ENCODE measurements at places on chromosomes 3 and 15.

GRCh38 chr3:189586941-189587663 lies 44.1 kb upstream of the TP63 start:
- H3K4me3 ChIP-seq: no peak overlapping the region
- no peak overlapping the region for H3K27ac ChIP-seq
- H3K4me1 ChIP-seq: no peaks in the 10 kb centered on the region
- DNase-seq: no peak
- no peaks in the 10 kb centered on the region for H3K36me3 ChIP-seq

GRCh38 chr3:39125841-39126500 lies 18.5 kb downstream of the TTC21A start:
- peaks cover 5% of the 10 kb centered on the region for H3K4me1 ChIP-seq
- no peaks in the 10 kb centered on the region for H3K27me3 ChIP-seq

DNA sequence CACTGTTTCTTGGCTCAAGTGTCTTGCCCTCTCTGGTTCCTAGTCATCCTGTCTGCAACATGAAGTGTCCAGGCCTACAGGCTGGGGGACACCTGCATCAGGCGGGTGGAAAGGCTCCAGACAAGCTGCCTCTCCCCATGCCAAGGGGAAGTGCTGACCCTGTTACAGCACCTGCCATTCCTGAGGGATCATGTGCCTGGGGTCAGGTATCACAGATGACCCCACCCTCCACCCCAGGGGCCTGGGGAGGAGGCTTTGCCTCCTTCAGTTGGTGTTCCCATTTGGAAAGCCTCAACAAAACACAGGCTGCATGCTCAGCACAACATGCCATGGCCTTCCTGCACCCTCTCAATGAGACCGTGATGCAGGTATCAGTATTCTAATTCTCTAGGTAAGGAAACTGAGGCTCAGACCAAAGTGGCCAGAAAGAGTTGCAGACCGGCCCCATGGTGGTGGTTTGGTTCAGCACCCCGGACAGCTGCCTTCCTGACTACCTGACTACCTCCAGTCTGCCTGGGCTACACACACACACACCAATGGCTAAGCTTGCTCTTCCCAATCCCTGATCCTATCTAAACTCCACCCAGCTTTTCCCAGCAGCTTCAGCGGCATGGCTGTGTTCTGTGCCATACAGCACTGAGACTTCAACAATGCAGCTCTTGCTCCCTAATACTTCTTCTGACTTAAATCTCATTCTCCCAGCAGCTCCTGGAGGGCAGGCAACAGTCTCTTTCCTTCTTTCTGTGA lies 69.7 kb upstream of the LINGO1 start:
- H3K4me3 ChIP-seq: no peak overlapping the region
- no peaks in the 10 kb centered on the region for H3K27me3 ChIP-seq
- H3K4me1 ChIP-seq: no peaks in the 10 kb centered on the region
- no peak overlapping the region for H3K27ac ChIP-seq

DNA sequence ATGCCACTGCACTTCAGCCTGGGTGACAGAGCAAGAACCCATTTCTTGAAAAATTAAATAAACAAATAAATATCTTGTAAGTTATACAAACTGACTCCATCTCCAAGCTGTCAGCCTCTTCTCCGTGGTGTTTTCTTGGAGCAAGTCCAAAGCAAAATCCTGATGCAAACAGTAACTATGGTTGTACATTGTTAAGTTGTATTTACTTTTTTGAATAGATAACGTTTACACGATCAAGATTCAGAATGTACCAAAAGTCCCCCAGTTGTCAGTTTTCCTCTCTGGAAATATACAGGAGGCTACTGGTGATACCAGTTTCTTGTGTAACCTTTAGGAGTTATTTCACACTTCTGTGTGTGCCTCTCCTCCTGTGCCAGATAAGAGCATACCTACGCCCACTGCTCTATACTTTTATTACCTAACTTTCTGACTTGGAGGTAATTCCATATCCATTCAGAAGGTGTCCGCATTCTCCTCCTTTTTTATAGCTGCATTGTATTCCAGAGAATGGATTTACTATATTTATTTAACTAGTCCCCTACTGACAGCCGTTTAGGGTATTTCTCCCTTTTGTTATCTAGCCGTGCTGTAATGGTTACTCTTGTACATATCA lies 14.2 kb downstream of the CMTM7 start:
- no peaks in the 10 kb centered on the region for H3K36me3 ChIP-seq
- no peak for DNase-seq
- peak overlapping the region; percentile 11 for H3K27ac ChIP-seq
- no peaks in the 10 kb centered on the region for H3K4me1 ChIP-seq

DNA sequence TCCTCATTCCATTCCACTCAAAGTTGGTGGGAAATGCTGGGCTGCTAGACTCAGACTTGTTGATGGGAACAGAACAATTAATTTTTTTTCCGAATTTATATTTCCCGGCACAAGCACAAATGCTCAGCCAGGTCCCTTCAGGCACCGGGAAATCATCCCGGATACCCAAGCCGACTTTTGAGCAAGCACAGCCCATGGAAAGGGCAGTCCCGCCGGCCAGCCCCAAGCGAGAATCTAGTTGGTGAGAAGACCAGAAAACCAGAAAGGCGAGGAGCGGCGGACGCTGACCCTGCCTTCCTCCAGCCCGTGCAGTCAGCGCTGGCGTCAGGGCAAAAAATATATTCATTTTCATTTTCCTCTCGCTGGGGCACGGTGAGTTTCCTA lies 763 bp upstream of the ZIC4 start:
- DNase-seq: no peak
- H3K4me3 ChIP-seq: no peak overlapping the region
- H3K27me3 ChIP-seq: peaks cover 88% of the 10 kb centered on the region
- no peaks in the 10 kb centered on the region for H3K36me3 ChIP-seq
- H3K27ac ChIP-seq: no peak overlapping the region

DNA sequence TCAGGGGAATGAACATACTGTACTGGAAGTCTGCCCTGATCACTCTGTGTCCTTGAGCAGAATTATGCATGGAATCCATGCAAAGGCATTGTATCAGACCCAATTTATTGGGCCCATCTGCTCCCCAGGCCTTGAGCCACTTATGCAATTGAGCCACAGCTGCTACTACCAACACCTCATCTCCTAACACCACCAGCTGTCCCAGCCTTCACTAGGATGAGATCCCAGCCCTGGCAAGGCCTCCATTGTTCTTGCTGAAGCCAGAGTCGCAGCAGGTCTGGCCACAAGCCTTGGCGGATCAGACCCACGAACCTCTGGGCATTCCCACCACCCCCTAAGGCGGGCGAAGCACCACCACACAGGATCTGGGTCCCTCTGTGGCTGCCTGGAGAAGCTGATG lies 9.2 kb upstream of the NME9 start:
- no peak for DNase-seq
- no peaks in the 10 kb centered on the region for H3K36me3 ChIP-seq
- no peak overlapping the region for H3K27ac ChIP-seq

DNA sequence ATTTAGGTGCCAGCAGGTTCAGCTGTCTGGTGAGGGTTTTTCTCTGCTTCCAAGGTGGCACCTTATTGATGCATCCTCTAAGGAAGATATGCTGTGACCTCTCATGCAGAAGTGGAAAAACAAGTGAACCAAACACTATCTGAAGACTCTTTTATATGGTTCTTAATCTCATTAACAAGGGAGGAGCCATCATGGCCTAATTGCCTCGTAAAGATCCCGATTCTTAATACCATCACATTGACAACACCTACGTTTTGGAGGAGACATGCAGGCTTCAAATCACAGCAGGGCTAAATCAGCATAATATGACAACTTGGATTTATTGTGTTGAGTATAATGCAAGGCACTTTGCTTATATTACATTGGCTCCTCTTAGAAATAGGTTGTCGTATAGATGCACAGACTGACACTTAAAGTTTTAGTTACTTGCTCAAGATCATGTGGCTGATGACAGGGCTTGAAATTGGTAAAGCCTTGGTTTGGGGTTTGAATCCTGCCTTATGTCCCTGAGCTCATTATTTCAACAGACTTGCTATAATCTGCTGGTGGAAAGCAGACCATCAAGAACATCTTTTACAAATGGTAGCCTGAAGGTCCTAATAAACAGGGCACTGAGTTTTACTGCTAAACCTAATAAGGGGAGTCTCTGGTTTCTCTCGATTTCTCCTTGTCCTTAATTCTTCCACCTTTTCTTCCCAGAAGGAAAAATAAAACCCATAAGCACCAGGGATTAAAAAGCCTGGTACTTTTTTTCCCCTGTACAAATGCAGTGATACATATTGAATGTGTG lies 88.2 kb downstream of the PTPRG start:
- no peaks in the 10 kb centered on the region for H3K27me3 ChIP-seq
- H3K27ac ChIP-seq: no peak overlapping the region
- H3K4me1 ChIP-seq: no peaks in the 10 kb centered on the region
- no peak for DNase-seq
- no peaks in the 10 kb centered on the region for H3K36me3 ChIP-seq
- H3K4me3 ChIP-seq: no peak overlapping the region

- H3K27me3 ChIP-seq: no peaks in the 10 kb centered on the region
- no peak for DNase-seq
- H3K27ac ChIP-seq: no peak overlapping the region
Measured at GRCh38 chr15:91520850-91521249, 332.7 kb upstream of the SLCO3A1 start.

- no peaks in the 10 kb centered on the region for H3K36me3 ChIP-seq
- H3K4me3 ChIP-seq: no peak overlapping the region
- H3K4me1 ChIP-seq: no peaks in the 10 kb centered on the region
Measured at GRCh38 chr3:9119331-9119730, 130.1 kb downstream of the SRGAP3 start.

- no peak overlapping the region for H3K27ac ChIP-seq
- no peaks in the 10 kb centered on the region for H3K4me1 ChIP-seq
- no peaks in the 10 kb centered on the region for H3K27me3 ChIP-seq
- DNase-seq: no peak
Measured at GRCh38 chr3:63727233-63727632, 74.8 kb downstream of the SNTN start.

DNA sequence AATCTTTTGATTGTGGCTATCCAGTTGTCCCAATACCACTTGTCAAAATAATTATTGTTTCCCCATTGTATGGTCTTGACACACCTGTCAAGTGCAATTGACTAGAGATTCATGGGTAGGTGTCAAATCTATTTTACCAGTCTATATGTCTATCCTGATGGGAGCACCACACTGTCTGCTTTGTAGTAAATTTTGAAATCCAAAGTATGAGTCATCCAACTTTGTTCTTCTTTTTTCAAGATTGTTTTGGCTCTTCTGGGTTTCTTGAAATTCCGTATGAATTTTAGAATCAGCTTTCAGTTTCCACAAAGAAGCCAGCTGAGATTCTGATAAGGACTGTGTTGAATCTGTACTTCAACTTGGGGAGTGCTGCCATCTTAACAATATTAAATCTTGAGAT lies 71.9 kb downstream of the CSNK1G1 start:
- no peak for DNase-seq
- no peak overlapping the region for H3K4me3 ChIP-seq
- no peak overlapping the region for H3K27ac ChIP-seq
- no peaks in the 10 kb centered on the region for H3K36me3 ChIP-seq
- H3K4me1 ChIP-seq: no peaks in the 10 kb centered on the region

GRCh38 chr15:83714939-83715628 lies 61.2 kb downstream of the ADAMTSL3 start:
- H3K4me1 ChIP-seq: no peaks in the 10 kb centered on the region
- no peak overlapping the region for H3K4me3 ChIP-seq
- no peak for DNase-seq
- H3K36me3 ChIP-seq: no peaks in the 10 kb centered on the region

GRCh38 chr3:30554317-30554690 lies 52.1 kb upstream of the TGFBR2 start:
- no peak overlapping the region for H3K27ac ChIP-seq
- H3K4me3 ChIP-seq: no peak overlapping the region
- no peaks in the 10 kb centered on the region for H3K36me3 ChIP-seq
- H3K27me3 ChIP-seq: no peaks in the 10 kb centered on the region
- DNase-seq: no peak

DNA sequence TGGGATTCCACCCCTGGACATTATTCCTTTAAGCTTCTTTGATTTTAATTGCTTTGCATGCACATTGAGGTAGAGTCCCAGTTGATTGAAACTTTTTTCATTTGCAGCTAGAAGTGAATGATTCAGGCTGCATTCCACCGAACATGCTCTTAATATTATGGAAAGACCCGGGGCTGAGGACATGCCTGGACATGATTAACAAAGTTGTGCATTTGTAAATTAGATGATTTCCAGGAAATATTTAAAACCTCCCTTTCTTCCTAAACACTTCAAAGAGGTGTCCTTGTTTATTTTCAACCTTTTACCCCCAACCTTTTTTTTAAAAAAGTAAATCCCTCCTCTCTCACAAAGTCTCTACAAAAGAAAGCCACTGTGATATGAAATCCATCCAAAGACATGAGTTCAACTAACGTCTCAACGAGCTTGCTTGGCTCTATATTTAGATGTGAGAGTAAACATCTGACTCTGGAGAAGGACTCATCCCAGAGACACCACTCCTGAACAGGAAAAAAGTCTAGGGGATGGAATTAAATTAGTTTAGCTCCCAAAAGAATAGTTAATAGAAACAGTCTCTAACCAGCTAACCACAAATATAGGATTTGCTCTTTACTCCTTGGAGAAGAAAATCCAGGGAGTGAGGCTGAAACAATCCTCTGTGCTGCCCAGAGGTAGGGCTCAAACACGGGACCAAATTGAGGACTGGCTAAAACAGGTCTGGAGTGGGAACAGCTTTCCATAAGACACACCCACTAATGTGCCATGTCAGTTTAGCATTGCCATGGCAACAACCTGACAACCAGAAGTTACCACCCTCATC lies 83.1 kb downstream of the XXYLT1 start:
- H3K4me1 ChIP-seq: no peaks in the 10 kb centered on the region
- no peak overlapping the region for H3K4me3 ChIP-seq
- no peak overlapping the region for H3K27ac ChIP-seq

DNA sequence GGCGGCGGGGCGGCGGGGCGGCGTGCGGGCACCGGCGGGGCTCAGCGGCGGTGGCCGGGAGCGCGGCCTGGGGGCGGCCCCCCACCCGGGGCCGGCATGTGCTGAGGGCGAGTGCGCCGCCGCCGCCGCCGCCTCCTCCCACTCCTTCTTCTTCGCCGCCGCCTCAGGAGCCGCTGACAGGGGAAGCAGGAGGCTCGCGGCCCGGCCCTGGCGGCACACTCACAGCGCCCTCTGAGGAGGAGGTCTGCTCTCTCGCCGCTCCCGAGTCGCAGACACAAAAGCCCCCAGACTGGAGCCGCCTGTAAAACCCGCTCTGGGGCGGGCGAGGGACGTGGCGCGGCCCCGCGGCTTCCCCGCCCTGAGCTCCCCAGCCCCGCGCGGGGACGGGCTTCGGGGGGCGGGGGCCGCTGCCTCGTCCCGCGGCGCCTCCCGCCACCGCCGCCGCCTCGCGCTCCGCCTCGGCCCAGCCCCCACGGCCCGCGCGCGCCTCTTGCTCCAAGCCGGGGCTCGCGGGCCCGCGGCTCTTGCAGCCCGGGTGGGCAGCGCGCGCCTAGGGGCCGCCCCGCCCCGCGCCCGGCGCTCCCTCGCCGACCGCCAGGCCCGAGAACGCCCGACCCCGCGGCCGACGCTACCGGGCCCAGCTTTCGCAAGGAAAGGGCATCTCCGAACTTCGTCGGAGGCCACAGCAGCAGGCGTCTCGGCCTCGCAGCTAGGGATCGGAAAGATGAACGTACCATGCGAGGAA lies at the start of gene PYGO1:
TSS of gene PYGO1 (minus strand) at position 276 of the 745 bp plus-strand sequence. CDS start 462 bp downstream, outside the sequence.
- peak within 1 kb of the TSS; percentile 29 for H3K4me3 ChIP-seq

Measured in colonic mucosa (tissue), 4 donors.